NCI-H345 (cell line): ENCODE measurements at places on chromosomes 7 and 10.

- no peak for DNase-seq
Measured at GRCh38 chr10:95796504-95796903, 40.5 kb downstream of the ENTPD1 start.

DNA sequence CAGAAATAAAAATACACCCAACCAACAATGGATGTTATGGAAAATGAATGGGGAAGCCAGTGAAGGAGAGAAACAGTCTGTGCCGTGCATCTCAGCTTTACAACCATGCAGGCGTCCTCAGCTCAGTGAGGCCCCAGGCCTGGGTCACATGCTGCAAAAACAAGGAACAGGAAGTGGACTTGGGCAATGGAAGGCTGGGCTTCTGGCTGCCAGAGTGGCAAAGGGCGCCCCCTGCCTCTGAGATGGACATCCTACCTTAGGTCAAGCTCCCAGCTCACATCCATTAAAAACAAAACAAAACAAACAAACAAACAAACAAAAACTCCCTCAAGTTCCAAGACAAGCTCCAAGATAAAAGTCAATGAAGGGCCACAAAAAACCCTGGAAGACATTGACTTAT lies 54.7 kb upstream of the AFAP1L2 start:
- DNase-seq = peak; percentile 5

GRCh38 chr7:3092468-3092867 lies 48.8 kb upstream of the CARD11 start:
- DNase-seq = no peak

DNA sequence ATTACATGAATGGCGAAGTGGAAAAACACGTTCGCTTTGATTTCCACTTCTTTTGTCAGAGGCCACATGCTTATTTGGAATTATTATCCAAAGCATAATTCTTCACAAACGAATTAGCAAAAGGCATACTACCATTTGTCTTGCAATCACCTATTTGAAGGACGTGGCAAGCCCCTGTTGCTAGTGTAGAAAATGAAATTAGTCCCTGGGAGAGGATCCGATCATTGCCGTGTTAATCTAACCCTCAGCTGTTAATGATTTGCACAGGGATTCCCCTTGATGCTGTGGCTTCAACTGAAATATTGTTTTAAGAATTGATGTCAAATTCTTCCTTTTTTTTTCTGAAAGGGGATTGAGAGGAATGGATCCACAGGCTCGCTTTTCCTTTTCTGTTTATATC lies 4.6 kb downstream of the AGMO start:
- DNase-seq = no peak

GRCh38 chr10:110461088-110461487 lies 36.6 kb upstream of the DUSP5 start:
- DNase-seq = no peak

- DNase-seq = no peak
Measured at GRCh38 chr10:90222372-90222771, 521.0 kb downstream of the KIF20B start.

GRCh38 chr7:5406957-5407945 lies 16.4 kb downstream of the TNRC18 start:
- DNase-seq = peak; percentile 15

DNA sequence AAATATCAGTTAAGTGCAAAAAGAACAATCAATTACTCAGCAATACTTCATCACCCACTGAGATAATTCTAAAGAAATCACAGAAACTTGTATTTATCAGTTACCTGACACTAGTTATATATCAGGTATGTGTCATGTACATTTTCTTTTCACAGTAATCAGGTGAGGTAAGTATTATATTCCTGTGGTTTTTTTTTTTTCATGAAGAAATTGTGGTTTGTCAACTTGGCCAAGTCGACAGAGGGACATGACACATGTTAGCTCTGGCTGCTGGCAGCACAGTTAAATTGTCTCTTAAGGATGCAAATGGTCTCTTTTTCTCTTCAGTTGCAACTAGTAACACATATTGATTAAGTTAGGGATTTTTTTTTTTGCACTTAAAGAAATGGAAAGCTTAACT lies 13.7 kb upstream of the GPR141 start:
- DNase-seq = no peak

DNA sequence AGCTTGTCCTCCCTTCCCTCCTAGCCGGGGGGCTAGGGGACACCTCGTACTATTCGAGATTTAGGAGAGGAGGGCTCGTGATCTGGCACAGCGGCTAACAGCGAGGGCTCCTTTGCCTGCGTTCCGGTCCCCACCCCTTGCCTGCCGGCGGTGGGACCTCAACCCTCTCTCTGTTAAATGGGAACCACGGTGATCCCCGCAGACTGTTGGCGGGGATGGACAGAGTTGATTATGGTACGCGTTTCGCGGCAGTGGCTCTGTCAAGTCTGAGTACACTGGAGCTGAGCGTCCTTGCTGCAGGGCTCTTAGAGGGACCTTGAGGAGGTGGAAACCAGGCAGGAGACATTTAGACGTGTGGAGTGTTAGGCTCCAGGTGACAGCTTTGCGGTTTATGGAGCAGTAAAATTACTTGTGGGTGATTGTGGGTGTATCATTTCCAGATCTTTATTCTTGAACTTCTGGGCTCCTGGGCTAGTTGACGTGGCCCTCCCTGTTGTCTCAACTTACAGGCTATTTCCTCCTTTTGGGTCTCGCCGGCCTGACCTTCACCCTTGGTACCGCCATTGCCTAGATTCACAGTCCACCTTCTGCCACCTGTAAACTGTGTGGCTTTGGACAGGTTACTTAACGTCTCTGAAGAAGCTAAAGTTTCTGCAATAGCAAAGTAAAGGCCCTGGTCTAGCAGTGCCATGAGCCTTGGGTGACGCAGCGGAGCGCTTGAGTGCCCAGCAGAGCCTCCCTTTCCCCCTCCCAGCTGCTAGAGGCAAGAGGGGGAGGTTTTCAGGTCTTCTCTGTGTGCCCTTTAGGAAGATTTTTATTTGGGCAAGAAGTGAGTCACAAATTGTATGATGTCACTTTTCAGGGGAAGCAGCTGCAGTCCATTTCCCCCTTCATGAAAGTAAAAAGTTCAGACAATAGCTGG lies 739 bp downstream of the CASP7 start:
- DNase-seq = peak; percentile 25

GRCh38 chr7:115328018-115328417 lies 406.1 kb downstream of the MDFIC start:
- no peak for DNase-seq

DNA sequence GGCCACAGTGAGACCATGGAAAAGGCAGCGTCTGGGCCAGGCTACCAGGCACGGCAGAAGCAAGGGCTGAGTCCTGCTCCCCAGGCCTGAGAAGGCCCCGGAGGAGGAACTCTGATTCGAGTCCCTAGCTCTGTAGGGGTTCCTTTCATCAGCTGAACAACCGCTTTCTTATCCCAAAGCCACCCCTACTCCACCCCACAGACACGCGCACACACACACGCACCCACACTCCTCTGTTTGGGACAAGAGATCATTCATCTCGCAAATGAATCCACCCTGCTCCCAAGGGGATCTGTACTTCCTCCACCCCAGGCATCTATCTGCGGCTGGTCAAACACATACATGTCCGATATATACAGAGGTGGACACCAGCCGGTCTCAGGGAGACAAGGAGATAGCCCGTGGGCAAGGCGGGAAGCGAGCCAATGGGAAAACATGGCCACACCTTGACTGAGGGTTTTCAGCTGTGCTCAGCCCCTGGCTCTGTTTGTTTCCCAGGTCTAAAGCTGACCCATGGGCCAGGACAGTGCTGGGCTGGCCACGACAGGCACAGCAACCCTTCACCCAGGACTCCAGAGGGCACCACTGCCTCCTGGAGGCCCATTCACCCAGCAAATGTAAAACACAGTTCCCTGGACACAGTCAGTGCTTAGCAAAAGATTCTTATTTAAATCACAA lies 7.3 kb downstream of the ZCCHC24 start:
- no peak for DNase-seq

GRCh38 chr7:69780379-69780778 lies 182.1 kb downstream of the AUTS2 start:
- peak; percentile 77 for DNase-seq

DNA sequence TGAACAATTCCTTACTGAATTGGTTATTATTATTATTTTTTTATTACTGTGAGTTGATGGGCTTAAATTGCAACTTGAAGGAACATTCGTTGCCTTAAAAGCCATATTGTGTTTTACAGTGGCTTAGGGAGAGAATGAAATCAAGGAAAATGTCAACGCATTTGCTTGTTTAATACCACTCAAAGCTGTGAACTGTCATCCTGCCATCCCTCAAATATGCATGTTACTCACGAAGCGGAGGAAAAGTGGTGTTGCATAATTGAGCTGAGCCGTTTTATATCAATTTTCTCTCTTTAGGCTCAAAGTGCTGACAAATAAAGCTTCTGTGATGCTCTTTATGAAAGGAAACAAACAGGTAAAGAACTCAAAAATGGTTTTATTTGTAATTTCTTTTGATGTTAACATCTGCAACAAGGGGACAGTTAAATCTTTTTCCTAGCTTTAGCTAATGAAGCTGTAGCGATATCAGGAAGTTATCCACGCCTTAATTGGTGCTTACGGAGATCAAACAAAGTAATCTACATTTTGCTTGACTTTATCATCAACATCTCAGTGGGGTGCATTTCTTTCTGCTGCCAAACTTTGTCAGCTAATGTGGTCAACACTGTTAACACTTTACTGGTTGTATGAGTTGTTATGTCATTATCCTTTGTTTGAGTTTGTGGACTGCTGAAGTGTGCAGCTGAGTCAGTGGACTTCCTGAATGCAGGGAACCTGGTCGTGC lies 33.1 kb downstream of the GLRX3 start:
- DNase-seq = peak; percentile 24

DNA sequence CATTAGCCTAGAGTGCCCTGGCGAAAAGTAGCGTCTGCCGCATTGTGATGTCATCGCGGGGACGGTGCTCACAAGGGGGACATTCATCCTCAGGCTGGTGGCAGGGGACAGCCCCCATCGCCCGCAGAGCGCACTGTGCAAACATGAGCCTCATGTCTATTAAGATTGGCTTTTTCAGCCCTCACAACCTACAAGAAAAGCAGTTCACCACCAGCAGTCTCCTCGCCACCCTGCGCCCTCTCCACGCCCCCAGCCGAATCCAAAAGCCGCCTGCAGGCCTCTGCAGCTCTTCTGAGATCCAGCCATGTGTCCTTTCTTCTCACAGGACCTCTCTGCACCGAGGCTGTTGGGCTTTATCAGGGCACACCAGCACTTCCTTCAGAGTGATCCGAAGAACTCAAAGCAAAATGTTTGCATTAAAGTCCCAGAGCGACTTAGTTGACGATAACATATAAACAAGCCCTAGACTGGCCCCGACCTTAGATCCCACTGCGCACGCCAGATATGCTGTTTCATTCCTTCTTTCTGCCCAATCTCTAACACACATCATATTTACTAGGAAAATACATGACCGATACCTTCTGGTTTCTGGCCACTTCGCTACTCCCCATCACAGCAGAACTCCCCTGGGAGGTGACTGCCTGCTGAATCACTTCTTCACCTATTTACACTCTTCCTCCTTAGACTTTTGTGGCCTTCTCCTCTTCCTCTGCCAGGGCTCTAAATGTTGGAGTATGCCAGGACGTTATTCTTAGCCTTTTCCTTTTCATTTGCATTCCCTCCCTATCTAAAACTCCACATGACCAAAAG lies 206.0 kb upstream of the SH2B2 start:
- no peak for DNase-seq

DNA sequence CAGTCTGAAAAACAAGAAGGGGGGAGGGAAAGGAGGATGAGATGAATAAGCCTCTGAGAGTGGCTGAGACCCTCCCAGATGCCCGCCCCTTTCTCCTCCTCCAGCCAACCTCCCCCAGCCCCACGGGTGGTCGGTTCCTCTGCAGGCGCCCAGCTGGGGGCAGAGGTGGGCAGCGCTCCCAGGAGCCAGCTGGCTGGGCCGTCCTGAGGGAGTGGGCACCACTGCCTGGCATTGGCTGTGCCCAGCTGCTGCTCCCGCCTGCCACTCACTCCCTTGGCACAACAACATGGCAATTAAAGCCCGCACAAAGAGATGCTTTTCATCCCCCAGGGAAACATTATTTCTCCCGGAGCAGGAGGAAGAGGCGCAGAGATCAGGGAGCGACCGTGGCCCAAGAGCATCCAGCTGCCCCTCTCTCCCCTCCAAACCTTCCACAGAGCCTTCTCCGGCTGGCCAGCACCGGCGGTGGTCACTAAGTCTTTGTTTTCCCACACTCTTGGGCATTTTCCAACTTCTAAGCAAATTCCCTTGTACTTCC lies 107.2 kb downstream of the SPDYE5 start:
- peak; percentile 89 for DNase-seq

- peak; percentile 86 for DNase-seq
Measured at GRCh38 chr7:20797462-20798080, 10.9 kb upstream of the SP8 start.

GRCh38 chr7:2483494-2483893 lies 7.3 kb upstream of the GRIFIN start:
- DNase-seq = no peak

DNA sequence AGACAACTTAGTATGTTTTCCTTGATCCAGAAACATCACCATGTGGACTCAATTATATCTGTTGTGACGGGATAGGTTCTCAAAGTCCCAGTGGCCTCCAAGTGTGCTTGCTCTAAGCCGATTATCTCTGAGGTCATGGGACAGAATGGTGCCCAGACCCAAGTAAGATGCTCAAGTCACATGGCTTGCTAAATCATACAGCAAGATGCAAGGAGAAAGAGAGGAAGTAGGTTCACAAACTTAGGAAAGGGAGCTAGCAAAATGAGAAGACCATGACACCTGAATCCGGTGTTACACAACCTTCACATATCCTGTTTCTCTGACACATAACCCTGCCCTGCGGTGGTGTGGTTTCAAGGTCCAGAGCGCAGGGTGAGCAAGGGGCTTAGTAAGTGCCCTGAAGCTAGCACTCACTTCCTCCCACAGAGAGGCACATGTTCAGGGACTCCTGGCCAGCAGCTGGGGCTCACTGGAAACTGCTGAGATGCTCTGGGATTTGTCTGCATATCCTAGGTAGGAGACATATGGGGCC lies 590.9 kb upstream of the ANKRD30A start:
- DNase-seq = no peak

DNA sequence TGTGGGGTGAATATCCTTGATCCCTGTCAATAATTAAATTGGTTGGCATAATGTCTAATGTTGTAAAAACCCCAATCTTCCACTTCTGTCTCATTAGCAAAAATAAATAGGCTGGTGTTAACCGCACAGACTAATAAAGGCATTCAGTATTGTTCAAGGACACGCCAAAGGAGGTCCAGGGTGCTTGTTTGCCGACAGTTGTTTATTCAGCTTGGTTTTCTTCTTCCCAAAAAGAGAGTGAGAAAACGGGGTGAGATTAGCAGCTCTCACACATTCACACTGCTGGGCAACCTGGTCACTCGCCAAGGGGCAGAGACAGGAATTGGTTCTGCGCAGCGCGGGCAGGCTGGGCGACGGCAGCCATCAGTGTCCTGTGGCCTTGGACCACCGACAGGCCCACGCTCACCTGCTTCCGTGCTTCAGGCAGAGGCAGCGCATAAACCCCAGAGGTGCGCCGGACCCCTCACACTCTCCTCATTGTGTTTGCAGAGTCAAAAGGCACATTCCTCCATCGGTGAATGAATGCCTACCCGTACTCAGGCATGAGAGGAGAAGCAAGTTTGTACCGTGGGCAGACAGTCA lies 26.2 kb upstream of the LMBR1 start:
- no peak for DNase-seq

- no peak for DNase-seq
Measured at GRCh38 chr7:50022991-50023390, 70.1 kb downstream of the ZPBP start.

GRCh38 chr7:121521711-121522400 lies 125.7 kb upstream of the FAM3C start:
- DNase-seq = no peak
